ENCODE measurements at places on chromosomes 5 and 9.

- no peak for DNase-seq
Measured at GRCh38 chr9:112711050-112711689, 6.7 kb downstream of the INIP start.

- no peak for DNase-seq
Measured at GRCh38 chr9:129023908-129024233, 4.3 kb downstream of the SH3GLB2 start.

GRCh38 chr5:66744040-66744439, 147.8 kb downstream of the MAST4 start:
- no peak for DNase-seq

DNA sequence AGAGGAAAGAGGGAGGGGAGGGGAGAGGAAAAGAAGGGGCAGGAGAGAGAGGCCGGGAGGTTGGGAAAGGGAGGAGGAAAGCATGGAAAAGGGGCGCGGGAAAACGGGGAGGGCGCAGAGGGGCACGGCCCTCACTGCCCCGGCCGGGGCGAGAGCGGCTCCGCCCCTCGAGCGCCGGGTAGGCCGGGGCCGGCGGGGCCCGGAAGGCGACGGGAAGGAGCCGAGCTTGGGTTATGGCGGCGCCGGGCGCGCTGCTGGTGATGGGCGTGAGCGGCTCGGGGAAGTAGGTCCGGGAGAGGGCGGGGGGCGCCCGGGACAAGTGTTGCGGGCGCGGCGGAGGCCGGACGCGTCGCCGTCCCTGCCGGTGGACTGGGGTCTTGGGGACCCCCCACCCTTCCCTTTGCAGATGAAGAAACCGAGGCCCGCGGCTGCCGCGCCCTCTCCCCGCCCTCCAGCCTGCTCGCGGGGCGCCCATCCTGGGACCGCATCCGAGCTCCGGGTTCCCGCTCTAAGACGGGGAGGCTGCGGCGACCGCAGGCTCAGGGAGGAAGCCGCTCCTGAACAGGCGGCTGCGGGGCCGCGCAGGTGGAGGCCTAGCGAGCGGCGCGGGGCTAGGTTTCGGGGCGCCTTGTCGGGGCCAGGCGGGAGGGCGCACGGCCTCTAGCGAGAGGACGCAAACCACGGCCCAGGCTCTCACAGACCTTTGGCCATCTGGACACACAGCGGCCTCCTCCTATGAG, at the start of gene IDNK:
IDNK (plus strand) TSS at position 205 of the 740 bp plus-strand sequence; CDS start at position 234, 29 bp downstream.
- DNase-seq = peak; percentile 72

GRCh38 chr9:12930906-12931305, 156.1 kb downstream of the LURAP1L start:
- DNase-seq = no peak

DNA sequence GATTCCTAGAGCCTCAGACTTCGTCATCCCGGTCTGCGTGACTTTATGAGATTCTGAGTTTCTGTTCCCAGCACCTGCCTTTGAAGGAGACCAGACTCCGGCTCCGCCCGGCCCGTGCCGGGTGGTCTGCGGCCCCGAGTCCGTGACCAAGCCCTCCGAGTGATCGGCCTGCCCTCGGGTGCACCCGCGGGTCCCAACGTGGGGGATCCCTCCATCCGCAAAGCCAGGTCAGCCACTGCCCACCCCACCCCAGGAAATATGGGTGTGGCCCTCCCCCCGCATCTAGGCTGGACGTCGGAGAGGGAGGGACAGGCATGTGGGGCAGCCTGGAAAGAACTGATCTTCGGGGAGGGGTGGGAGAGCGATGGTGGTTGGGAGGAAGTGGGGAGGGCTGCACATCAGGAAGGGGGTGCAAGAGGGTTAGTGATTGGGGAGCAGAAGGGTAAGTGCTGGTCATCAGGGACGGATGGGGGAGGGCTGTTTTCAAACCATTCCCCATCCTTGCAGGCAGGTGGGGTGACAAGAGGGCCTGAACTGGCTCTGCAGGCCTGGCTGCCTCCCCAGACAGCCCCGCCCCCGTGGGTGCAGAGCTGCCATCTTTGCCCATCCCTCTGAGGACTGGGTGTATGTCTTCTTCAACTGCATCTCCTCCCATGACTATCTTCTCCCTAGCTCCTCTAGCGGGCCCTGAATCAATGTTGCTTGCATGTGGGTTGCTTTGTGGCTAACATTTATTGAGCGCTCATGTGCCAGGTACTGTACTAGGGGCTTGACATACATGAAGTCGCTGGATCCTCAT, 747 bp downstream of the LRSAM1 start:
- DNase-seq = peak; percentile 62

- DNase-seq = no peak
Measured at GRCh38 chr9:4228606-4229005, 71.3 kb downstream of the GLIS3 start.

GRCh38 chr9:16012621-16013020, 459.8 kb downstream of the CCDC171 start:
- DNase-seq = no peak

DNA sequence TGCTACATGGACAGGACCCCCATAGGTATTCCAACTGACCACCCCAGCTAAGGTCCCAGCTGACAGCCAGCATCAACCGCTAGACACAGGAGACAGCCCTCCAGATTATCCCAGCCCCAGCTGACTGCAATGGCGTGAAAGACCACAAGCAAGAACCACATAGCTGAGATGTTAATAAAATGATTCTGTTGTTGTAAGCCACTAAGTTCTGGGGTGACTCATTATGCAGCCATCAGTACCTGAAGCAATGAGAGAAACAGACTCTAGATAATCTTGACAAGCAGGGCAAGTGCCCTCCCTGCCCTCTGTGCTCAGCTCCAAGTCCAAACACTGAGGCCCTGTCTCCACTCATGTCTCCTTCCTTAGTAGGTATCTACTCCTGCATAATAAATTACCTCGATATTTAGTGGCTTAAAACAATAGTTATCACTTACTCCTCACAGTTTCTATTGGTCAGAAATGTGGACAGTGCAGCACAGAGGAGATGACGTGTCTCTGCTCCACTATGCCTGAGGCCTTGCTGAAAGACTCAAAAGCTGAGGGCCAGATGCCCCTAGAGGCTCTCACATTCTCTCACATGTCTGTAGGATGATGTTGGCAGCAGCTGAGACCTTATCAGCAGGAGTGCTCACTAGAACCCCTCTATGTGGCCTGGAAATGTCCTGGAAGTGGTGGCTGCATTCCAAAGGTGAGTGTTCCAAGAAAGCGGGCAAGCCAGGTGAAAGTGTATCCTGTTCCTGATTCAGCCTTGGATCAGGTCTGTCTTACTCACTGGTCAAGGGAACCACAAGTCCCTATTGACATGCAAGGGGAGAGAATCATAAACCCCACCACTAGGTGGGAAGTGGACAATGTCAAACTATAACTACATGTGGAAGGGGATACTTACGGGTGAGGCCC, 2.5 kb downstream of the MGAT1 start:
- no peak for DNase-seq

DNA sequence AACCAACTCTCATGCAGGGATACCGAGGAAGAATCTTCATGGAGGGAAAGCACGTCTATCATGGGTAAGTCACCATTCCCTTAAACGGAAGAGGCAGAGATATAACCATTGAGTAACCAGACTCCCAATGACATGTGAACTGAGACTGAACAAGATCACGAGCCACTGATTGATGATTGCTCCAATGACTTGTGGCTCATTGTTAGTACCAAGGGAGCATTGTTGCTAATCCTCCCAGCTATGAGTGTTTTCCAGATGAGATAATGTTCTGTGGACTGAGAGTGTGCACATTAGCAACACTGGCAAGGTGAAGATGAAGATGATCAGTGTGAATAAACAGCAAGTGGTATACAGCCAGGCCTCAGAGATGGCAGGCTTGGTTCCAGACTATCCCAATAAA, 219.2 kb upstream of the MAP3K1 start:
- no peak for DNase-seq

GRCh38 chr5:81241961-81242648, 9.0 kb downstream of the CKMT2 start:
- no peak for DNase-seq

- no peak for DNase-seq
Measured at GRCh38 chr9:121214005-121214404, 12.3 kb upstream of the RAB14 start.

DNA sequence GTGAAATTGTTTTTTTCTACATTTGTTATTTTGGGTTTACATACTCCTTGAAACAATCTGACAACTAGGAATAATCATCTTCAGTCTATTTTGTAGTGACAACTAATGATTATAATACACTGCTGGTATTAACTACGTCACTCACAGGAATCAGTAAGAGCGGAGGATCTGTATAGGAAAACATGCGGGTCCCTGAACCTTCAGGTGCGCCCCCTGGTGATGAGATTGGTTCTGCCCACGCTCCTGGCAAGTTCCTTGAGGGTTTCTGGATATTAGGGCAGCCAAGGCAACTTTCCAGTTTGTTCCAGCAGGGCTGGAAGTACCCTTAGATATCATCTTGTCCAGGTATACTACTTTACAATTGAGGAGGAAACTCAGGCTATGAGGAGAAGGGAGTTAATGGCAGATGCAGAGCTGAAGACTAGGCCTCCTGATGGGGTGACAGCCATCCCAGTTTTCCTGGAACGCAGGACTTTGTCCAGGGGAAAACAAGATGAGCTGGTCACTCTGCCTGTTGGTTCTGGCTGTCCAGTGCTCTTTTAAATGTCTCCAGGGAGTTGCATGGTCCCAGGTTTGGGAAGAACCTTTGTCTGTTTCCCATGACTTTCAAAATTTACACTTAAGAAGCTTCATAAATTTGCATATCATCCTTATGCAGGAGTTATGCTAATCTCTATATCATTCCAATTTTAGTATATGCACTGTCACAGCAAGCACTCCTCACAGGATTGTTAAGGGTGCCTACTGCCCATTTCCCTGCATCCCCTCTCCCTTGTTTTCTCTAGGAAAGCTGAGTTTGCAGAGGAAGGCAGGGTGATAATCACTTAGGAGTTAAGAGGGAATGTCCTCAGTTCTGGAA, 14.9 kb upstream of the WNT8A start:
- DNase-seq = peak; percentile 4

- no peak for DNase-seq
Measured at GRCh38 chr9:120974921-120975320, 48.3 kb upstream of the TRAF1 start.

GRCh38 chr9:128899566-128900322, 17.8 kb downstream of the LRRC8A start:
- no peak for DNase-seq

DNA sequence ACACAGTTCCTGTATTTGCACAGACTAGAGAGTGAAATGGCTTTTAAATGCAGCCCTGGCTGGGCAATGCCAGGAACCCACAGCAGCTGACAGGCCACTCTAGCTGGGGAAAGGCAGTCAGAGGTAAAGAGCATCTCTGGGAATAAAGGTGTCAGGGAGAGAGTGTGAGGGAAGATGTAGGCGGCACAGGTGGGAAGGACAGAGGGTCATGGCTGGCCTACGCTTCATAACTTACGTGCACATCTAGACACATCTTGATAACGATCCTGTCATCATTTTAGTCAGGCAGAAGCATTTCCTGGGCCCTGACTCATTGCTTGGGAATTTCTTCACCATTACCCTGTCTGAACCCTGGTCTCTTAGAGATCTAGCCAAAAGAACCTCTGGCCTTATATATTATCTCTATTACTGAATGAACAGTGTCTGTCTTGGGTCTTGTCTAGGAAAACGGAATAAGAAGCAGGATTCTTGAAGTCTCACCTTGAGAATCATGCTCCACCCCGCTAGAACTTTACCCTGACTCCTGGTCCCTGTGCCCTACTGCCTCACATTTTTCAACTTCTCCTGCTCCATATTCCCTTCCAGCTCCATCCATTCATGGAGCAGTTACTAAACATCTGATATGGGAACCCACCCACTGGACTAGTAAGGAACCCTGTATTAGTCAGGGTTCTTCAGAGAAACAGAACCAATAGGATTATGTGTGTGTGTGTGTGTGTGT, 106.4 kb upstream of the ELL2 start:
- DNase-seq = no peak

- no peak for DNase-seq
Measured at GRCh38 chr9:22158927-22159346, 149.8 kb upstream of the CDKN2B start.

DNA sequence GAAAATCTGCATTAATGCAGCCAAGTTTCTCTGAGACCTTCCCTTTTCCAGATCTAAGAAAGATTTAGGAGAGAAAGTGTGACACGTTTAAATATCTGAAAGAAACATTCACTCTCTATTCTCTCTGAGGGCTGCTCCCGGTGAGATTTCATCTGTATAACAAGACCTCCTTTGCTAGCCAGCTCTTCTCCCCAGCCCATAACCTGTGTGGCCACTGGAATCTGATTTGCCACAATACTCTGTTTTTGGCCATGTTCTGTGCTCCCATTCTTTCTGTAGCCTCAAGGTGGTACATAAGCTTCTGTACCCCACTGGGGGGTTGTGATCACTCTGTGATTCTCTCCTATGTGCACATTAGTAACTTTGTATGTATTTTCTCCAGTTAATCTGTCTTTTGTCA, 291.0 kb upstream of the SEMA6A start:
- DNase-seq = no peak

DNA sequence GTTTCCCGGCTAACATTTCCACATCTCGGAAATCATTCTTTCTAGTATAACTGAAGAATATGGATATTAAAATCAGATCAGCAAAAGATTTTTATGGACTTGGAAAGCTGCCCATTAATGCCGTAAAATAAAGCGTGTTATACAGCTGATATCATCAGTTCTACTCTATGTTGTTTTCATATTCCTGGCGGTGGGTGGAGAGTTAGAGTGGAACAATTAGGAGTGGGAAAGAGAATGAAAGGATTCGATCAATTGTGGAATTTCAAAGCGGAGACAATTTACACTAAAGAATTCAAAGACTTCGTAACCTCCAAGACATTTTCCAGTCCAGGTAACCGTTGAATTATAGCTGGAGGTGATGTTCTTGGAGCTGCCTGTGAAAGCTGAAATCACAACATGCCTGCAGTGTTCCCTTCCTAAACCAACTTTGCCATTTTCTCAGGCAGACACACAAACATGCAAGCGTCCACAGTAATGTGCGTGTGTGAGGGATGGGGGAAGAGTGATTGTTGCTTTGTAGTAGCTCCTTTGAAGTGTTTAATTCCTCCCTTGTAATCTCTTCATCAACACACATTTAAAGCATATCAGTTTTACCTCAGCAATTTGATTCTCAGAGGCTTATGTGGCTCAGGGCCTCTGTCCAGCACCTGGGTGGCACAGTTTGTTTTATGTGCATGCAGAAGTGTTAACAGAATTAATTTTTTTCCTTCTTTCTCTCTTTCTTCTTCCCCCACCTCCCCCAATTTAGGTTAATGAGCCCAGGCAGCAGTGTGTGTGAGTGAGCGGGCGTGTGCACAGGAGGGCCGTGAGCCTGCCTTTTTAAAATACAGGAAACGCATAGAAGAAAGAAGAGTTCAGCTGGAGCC, 544.1 kb downstream of the RAB3C start:
- no peak for DNase-seq

DNA sequence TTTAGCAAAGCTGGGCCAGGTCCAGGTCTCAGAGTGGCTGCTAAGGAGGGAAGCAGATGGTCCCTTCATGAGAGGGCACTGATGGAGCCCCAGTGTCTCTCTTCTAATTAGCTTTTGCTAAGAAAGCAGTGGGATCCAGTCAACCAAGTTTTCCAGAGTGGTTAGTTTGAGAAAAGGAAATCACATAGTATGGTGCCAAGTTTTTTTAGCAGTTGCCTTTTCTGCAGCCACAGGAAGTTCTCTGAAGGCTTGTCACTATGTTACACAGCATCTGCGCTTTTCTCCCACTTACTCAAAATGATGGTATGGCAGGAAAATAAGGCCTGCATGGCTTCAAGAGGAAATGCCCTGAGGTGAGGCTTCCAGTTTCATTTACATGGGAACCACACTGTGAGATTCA, 331.5 kb upstream of the ZNF462 start:
- no peak for DNase-seq
